Stimulated activated CD4-positive, alpha-beta T cell treated with anti-CD3 and anti-CD28 coated beads, TNF-alpha, amount 100 ng/mL, for 1 hour (primary cell): ENCODE measurements at places on chromosomes 1 and 21.

- no peak for DNase-seq
These were observed 6.1 kb upstream of the ADORA1 start for GRCh38 chr1:203121186-203122015.

DNA sequence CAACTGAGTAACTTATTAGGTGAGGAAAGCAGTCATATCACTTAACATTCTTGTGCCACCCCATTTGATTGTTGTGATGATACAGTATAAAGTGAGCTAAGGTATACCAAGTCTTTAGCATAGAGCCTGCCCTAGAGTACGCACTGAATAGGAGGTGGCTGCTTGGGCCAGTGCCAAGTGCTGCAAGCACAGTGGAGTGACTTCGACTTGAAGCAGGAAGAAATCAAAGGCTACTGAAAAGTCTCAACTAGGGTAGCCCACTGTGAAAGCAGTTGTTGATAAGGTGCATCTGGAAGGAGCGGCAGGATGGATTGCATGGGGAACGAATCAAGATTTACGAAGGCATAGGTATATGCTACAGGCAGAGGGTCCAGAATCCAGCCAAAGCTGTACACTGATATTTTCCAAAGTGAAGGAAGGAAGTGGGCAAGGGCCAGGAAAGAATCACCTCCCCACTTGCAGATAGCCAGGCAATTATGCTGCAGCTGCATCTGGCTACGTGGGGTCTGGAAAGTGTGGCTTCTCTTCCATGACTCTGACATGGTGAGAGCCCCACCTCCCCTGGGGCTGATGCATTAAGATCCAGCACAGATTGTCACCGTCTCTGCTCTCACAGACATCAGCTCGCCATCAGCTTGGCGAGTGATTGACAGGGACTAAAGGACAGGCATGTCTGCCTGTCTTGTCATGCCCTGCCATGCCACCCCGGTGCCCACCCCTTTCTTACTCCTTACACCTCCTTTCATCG is 287.0 kb upstream of the PLXNA2 start:
- DNase-seq, result no peak

GRCh38 chr1:4171480-4172450 is 271.7 kb upstream of the C1orf174 start:
- no peak for DNase-seq

- no peak for DNase-seq
These were observed 296.1 kb upstream of the LRRC7 start for GRCh38 chr1:69271587-69272125.

DNA sequence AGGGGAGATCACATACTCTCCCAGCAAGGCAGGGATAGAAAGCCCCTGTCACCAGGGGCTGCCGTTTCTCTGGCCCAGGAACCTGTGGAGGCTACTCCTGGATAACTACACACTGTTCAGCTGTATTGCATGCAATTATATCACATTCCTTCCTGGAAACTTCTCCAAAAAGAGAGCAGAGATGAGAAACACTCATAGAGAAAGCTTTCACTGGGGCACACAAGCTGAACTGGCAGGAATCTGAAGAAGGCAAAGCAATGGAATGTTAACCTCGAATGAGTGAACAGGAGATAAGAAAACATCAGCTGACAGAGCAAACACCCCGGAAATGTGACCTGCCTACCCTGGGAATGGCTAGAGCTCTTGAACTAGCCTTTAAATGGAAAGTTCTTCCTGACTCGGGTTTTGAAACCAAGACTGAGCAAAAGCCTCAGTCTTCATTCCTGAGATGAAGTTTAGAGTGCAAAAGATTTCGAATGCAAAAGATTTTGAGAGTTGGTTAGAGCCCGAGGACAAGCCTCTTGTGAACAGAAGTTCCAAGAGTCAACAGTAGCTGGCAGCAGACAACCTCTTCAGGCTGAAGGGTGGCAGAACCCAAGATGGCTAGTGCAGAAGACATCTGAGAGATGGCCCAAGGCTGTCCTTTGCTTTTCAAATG is 32.3 kb downstream of the CCN1 start:
- no peak for DNase-seq

DNA sequence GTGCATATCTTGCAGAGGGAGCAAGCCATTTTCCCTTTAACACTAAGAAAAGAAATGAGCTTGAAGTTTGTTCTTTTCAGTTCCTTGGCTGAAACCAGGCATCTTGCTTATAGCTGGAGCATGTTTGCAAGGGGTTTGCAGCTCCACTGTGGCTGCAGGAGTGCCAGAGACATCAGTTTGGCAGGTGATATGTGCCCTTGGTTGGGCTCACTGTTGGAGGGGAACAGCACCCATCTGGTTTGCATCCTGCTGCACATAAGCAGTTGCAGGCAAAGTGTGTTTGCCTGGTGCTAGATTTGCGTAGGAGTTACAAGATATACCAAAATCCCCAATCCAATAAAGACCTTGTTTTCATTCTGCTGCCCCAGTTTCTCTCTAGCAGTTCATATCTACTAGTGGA is 47.8 kb upstream of the IKBKE start:
- no peak for DNase-seq

DNA sequence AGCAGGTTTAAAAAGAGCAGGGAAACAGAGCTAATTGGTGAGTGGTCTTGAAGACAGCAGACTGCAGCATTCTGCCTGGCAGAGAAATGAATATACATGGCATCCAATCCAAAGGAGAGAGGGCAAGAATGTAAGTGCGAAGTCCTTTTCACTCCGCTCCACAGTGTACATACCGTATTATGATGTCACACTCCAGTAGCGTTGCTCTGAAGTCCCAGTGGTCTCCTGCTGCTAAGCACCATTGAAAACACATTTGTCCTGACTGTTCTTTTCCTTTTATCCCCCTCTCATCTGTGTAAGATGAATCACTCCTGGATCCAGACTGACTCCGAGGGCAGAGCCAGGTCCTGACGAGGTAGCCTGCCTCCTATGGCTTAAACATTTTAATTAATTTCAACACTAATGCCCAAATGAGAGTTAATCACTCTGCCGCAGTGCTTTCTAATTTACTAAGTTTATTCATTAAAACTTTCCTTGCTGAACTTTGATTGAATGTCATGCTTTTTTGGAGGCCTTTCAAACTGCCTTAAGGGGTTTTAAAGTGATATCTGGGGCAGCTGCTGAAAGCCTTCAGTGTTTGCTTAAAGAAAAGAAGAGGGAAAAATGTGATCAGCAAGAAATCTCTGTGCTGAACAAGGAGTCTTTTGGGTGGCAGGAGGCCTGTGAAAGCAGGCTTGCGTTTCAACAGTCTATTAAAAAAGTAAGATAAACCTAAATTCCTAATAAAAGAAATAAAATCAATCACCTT is 227.2 kb downstream of the ATG4C start:
- no peak for DNase-seq

DNA sequence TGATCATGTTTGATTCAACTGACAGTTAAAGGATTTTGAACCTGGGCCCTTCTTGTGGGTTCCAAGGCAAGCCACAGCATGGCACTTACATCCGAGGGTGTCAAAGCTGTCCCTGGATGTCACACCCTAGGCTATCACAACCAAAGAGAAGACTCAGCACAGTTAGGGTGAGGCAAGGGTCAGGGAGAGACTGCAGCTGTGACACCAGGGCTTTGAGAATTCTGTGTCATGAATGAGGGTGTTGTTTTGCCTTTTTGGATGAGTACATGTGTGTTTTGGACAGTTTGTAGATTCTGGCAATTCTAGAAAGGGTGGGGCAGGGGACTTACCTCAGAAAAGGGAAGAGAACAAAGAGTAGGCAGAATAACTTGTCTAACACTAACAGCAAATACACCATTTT is 37.8 kb upstream of the ZNF326 start:
- no peak for DNase-seq

GRCh38 chr1:30044656-30045144 is 678.7 kb downstream of the MATN1 start:
- no peak for DNase-seq

DNA sequence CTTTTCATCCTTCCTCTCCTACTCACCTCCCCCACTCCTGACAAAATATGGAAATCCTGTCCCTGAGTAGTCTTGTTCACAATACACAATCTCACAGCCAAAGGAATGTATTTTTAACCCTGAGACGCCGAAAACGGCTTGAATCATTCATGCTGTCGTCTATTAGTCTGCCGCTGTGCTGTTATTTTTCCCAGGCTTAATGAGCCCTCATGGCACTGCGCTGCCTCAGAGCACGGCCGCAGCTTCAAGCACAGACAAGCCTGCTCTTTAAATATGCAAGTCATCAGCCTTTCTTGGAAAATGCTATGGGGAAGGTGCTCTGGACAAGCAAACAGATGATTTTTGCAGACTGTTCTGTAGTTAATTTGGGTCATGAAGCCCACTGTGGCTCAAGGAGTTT is 302.7 kb downstream of the DISC1 start:
- no peak for DNase-seq

- DNase-seq, result no peak
These were observed 10.5 kb downstream of the SERINC2 start for GRCh38 chr1:31423418-31423947.

DNA sequence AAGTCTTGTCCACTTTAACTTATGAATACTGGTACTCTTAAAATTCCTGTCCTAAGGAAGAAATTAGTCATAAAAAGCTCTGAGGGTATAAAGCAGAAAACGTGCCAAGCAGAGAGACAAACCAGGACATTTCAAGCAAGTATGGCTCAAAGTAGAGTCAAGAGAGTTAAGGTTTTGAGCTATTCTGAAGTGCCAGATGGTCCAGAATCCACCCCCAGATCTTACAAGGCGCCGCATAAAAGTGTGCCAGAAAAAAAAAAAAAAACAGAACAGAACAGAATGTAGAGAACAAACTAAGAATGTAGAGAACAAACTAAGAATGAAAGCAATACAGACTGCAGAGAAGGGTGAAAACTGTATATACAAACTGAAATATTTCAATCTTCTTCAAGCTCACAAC is 12.5 kb downstream of the EPS15 start:
- no peak for DNase-seq

DNA sequence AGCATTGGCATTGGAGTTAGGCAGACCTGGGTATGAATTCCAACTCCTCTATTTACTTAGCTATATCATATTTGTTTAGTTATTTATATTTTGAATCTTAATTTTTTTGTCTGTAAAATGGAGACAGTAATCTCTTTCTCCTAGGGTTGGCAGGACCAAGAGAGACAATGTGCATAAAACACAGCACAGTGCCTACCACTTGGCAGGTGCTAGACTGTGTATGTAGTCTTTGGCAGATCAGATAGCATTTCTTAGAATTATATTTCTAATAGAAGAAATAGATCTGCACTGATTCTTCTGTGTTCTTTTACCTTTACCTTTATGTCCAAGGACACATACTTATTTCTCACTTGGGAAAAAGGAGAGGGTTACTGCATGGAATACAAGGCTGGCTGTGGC is 177.2 kb downstream of the GIPC2 start:
- no peak for DNase-seq
